ENCODE measurements at places on chromosomes 5 and 9. TPM values are rescaled to one million over a fixed set of nuclear protein-coding genes. Genes with fewer than 3 reads are reported as not detected.

The SMIM33 gene
- total RNA-seq: not detected

- no peaks in the 10 kb centered on the region for H3K27me3 ChIP-seq
- no peak for DNase-seq
- H3K4me3 ChIP-seq: no peak overlapping the region
Measured at GRCh38 chr9:16243798-16244197, 626.7 kb downstream of the BNC2 start.

DNA sequence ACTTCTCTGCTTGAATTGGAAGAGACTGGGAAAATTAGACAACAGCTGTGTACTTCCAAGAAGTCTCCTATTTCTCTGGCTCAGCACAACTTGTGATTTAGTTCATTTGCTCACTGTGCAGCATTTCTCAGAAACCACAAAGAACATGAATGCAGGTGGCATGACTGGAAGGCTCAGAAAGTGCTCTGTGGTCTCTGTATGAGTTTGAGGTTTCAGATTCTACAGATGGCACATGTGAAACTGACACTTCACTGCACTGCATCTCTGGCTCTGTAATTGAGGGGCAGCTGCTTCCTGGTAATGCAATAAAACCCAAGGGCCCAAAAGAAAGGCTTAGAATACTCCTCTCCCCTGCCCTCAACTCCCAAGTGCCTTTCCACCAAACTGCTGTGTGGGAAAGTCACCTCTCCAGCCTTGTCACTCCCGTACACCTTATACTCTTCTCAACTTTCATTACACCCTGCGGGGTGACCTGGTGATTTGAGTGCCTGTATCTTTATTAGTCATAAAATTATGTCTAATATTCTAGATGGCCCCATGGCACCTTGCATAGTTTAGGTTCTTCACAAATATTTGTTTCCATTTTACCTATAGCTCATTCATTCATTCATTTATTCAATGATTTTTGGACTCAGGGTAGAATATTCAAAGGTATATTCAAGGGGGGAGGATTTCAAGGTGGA lies 82.5 kb downstream of the ESM1 start:
- H3K27ac ChIP-seq: no peak overlapping the region
- no peaks in the 10 kb centered on the region for H3K4me1 ChIP-seq
- H3K36me3 ChIP-seq: no peaks in the 10 kb centered on the region
- H3K4me3 ChIP-seq: no peak overlapping the region
- no peak for DNase-seq

DNA sequence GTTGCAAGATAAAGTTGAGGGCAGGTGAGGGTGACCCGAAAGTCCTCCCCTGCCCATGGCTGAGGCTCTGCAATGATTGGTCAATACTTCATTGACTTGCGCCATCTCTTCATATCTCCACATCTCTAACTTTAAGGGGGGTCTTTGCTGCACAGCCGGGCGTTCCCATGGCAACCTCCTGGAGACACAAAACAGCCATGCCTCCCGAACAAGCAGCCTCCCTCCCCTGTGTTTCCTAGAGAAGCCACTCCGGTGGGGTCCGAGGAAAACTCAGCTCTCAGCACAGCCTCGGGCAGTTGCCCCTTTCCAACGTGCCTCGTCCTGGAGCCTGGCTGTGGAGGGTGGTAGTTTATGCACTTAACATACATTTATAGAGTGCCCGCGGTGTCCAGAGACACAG lies 57.5 kb downstream of the TSPAN17 start:
- H3K36me3 ChIP-seq: no peaks in the 10 kb centered on the region
- H3K4me1 ChIP-seq: no peaks in the 10 kb centered on the region
- H3K27me3 ChIP-seq: no peaks in the 10 kb centered on the region
- no peak overlapping the region for H3K4me3 ChIP-seq
- DNase-seq: no peak

- no peaks in the 10 kb centered on the region for H3K27me3 ChIP-seq
- H3K4me1 ChIP-seq: peaks cover 13% of the 10 kb centered on the region
- H3K36me3 ChIP-seq: no peaks in the 10 kb centered on the region
- H3K4me3 ChIP-seq: no peak overlapping the region
- no peak overlapping the region for H3K27ac ChIP-seq
- no peak for DNase-seq
Measured at GRCh38 chr5:51500-51823, 40.5 kb upstream of the PLEKHG4B start.

The EFCAB9 gene
- total RNA-seq: not detected

The CDH18 gene
- not detected for total RNA-seq

The C8G gene
- not detected for total RNA-seq

The TNFAIP8 gene
- total RNA-seq: 36.8 TPM

The PRLR gene
- 0.22 TPM for total RNA-seq
